ENCODE measurements at places on chromosomes 2 and 18.

- DNase-seq, result peak; percentile 55
Measured at GRCh38 chr2:121649149-121649595, at the start of gene CLASP1. TSS of gene CLASP1 (minus strand) at chr2:121649462. CDS start at chr2:121605895, 43,567 bp downstream.

DNA sequence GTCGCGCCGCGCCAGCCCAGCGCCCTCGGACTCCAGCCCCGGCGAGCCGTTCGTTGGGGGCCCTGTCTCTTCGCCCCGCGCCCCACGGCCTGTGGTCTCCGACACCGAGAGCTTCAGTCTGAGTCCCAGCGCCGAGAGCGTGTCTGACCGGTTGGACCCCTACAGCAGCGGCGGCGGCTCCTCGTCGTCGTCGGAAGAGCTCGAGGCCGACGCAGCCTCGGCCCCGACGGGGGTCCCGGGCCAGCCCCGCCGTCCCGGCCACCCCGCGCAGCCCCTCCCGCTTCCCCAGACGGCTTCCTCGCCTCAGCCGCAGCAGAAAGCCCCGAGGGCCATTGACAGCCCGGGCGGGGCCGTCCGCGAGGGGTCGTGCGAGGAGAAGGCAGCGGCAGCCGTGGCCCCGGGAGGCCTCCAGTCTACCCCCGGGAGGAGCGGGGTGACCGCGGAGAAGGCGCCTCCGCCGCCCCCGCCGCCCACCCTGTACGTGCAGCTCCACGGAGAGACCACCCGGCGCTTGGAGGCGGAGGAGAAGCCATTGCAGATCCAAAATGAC lies 1.4 kb downstream of the PHLPP1 start:
- DNase-seq, result peak; percentile 61

GRCh38 chr18:35688757-35689156 lies 107.2 kb downstream of the GALNT1 start:
- no peak for DNase-seq

GRCh38 chr2:240256704-240257637 lies 116.5 kb upstream of the OTOS start:
- no peak for DNase-seq

DNA sequence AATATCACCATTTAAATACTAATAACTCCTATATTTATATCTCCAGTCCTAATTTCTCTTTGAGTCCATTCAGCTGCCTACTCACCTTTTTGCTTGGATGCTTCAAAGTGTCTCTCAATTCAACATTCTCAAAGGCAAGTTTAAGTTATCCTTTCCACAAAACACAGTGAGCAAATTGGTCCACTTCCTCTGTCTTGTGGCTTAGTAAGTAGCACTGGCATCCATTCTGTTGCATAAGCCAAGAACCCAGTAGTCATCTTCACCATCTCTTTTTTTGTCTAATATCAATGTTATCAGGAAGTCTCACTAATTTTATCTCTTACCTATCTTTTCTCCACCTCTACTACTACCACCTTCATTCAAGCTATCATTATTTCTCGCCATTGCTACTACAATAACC lies 27.4 kb upstream of the IL1RL1 start:
- no peak for DNase-seq

DNA sequence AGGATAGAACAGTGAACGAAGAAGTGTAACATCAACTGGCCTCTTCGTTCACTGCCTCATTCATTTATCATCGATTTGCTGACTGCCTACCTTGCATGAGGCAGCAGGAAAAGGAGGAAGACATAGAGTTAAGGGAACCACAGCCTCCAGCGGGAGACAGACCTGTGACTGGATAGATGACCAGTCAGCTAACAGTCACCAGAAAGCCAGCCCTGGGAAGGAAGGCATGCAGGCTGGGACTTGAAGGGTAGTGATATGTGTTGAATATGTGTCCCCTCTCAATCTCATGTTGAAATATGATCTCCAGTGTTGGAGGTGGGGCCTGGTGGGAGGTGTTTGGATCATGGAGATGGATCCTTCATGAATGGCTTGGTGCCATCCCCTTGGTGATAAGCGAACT lies 58.3 kb downstream of the CTIF start:
- no peak for DNase-seq

GRCh38 chr18:32122039-32122438 lies 30.4 kb downstream of the RNF138 start:
- no peak for DNase-seq

DNA sequence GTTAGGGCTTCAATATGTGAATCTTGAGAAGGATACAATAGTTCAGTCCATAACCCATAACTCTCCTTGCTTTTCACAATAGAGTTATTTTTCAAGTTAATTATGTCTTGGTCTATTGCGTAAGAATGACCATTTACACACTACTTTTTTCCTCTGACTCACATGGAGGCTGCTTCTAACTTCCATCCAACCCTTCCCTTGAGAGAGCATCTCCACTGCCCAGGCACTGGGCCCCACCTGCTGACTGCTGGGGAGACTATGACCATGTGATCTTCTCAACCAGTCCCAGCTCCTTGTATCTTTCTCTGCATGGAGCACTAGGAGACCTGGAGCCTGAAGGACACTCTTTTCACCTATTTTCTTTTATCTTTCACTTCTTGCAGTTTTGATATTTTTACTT lies 251.5 kb downstream of the GPD2 start:
- no peak for DNase-seq

- DNase-seq, result no peak
Measured at GRCh38 chr2:70674636-70675430, 93.2 kb downstream of the ADD2 start.

GRCh38 chr2:162574615-162575452 lies 230.9 kb downstream of the GCA start:
- DNase-seq, result no peak

DNA sequence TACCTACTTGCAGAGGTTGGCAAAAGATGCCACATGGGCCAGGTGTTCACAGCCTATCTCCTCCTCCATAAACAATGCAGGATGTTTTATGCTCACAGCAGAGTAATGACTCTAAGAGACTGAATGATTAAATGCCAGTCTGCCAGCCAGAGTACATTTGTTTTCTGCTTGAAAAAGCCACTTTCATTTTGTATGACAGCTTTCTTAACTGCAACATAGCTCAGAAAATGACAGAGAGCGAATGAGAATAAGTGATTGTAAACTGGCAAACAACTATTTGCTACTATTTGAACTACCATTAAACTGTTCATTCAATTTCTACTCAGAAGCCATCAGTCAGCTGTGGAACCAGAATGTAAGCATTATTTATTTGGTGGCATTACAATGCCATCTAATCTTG lies 50.6 kb upstream of the DCC start:
- no peak for DNase-seq

GRCh38 chr2:216942465-216942864 lies 82.6 kb upstream of the TNP1 start:
- no peak for DNase-seq
